ENCODE measurements at places on chromosomes 7 and 10.

DNA sequence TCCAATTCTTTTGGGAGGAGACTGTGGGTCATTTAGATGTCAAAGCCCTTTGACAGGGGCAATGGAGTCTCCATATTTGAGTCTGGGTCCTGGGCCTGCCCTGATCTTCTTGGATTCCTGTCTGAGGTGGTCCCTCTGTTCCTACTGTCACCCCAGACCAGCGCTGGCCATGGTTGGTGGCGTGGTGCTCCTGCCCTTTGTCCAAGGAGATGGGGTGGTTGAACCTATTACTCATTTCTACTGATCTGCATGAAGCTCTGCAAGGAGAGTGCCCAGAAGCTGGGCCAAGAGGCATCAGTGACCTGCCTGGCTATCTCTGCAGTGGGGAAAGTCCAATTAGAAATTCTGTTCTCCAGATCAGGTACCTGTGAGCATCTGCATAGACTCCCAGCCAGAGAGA, 355.6 kb upstream of the NUPR2 start:
- no peak for DNase-seq

DNA sequence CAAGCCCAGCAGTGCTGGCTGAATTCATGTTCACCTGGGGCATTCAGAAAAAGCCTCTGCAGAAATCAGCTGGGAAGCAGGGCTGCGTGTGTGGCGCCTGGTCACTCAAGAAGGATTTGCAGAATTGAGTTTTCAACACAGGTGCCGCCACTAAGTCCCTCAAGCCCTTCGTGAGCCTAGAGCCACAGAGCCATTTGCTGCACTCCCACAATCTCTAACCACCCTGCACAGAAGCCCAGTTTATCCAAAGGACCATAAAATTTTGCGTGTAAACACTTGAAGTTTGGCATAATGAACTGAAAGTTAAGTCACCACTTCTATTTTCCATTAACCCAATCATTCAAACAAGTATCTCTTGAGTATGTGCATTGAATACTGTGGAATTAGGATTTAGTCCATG, 136.2 kb downstream of the DIP2C start:
- DNase-seq: no peak

DNA sequence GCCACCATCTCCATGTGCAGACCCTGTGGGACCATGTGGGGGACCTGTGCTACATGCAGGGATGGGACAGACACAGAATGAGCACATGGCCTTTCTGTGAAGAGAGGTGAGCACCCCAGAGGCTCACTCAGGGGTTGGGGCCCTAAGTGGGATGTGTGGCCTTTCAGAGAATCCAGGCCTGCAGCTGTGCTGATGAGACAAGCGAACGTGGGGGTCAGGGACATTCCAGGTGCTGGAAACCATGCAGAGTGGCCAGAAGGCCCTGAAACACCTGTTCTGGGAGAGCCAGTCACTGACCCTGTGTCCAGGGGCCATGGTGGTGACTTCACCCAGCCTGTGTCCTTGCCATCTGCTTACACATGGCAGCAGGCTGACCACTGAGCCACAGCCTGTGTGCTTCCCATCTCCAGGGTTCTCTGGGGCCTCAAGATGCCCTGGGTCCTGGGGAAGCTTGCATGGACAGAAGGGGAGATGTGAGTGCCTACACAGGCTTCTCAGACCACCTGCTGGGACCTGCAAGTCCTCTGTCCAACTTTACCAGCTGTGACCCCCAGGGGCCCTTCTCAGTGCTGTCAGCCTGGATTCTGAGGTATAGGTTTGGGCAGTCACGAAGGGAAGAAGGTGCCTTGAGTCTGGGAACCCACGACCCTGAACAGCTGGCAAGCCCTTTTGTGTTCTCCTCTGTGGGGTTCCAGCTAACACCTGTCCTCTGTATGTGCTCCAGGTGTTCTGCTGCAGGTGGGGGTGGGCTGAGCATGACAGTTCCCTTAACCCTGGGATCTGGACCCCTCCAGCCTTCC, 17.6 kb downstream of the RAMP3 start:
- DNase-seq: no peak

- DNase-seq: no peak
Measured at GRCh38 chr7:124784879-124785818, 19.6 kb upstream of the GPR37 start.

DNA sequence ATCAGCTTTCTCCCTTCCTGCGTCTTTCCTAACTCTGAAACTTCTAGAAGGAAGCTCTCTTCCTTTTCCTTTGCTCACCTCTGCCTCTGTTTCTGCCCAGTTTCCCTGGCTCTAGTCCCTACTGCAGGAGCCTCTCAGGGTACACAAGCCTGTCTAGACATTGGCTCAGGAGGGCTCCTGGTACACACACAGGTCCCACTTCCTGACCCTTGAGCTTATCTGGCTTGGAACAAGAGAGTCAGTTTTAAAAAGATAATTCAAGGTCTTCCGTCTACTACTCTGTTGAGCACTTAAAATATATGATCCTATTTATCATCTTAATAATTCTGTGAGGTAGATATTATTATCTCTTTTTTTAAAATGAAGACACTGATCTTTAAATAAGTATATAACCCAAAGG, 140.7 kb downstream of the RTKN2 start:
- no peak for DNase-seq

DNA sequence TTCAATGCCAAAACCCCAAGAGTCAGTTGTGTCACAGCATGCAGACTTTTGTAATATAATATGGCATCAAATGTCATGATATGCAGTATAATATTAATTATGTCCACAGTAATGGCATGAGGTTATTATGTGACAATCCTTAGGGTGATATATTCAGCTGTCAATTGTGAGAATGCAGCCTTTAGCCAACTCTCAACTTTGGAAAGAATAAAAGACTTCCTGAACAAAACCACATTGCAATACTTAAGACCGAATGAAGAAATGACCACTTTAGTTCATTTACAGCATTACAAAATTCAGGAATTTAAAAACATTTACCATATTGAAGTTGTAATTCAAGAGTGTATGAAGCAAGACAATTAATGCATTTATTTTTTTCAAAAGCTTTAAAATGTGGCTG, 45.4 kb downstream of the CPVL start:
- DNase-seq: no peak

DNA sequence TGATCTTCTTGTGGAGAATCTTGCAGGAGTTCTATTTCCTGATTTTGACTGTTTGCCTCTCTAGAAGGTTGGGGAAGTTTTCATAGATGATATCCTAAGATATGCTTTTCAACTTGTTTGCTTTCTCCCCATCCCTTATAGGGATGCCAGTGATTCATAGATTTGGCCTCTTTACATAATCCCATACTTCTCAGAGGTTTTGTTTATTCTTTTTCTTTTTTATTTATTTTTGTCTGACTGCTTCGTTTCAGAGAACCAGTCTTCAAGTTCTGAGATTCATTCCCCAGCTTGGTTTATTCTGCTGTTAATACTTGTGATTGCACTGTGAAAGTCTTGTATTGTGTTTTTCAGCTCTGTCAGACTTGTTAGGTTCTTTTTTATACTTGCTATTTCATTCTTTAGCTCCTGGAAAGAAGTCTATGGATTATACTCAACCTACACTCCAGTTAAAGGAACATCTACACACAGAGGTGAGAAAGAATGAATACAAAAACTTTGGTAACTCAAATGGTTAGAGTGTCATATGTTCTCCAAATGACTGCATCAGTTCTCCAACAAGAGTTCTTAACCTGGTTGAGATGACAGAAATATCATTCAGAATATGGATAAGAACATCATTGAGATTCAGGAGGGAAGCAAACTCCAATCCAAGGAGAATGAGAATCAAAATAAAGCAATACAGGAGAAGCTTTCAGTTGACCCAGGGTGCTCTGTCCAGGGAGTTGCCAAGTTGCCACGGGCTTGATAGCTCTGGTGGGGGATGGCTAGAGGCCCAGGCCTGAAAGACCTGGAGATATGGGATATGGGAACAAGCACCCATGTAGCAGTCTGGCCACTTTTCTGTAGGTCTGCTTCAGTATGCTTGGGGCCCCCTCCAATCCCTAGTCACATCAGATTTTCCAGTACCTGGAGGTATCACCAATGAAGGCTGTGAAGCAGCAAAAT, 150.3 kb downstream of the AHR start:
- no peak for DNase-seq

GRCh38 chr7:88314061-88314491, 7.4 kb upstream of the STEAP4 start:
- no peak for DNase-seq

DNA sequence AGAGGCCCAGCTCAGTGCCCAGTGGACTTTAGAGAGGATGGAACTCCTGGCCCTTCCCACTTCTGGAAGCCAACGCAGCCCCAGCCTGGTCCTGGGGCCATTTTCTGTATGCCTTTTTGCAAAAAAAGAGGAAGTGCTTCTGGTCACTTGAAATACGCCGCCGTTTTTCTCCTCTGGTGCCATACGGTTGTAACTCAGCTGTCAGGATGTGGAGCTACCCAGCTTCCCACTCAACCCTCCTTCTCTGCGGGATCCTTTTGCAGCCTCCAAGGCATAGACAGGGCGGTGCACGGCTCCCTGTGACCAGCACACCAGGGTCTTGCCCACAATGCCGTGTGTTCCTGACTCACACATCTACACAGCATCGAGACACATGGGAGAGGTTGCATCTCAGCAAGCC, 369.6 kb downstream of the TCERG1L start:
- no peak for DNase-seq

DNA sequence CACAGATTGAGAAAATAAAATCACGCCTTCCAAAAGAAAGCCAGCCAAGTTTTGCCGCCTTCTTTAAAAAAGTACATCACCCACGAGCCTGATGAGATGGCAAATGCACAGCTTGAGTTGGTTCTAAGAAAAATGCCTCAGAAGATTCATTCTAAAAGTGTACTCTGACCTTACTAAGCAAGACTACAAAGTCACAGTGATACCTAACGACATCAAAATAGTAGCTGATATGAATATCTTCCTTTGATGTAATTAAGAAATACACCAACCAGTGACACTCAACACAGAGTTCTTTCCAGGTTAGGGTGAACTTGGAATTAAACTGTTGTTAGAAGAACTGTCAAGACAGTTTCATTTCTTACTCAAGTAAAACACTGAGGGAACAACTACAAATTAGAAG, 78.0 kb upstream of the AMPH start:
- no peak for DNase-seq

- no peak for DNase-seq
Measured at GRCh38 chr10:67107670-67108069, 181.8 kb downstream of the LRRTM3 start.

DNA sequence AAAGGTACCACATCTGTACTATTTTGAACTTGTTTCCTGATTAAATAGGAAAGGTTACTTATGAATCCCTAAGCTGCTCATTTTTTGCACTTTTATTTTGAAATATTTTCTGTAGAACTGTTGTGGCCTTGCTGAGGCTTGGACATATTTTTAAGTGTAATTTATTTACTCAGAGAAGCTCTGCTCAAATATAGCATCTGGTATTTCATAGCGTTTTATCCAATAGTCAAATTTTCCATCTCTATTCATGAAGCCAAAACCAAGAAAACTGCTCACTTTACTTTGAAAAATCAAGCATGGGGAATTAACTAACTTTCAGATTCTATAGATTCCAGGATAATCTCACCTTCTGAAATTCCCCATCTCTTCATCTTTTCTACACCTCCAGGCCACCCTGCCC, 6.6 kb upstream of the FAM3C start:
- no peak for DNase-seq

DNA sequence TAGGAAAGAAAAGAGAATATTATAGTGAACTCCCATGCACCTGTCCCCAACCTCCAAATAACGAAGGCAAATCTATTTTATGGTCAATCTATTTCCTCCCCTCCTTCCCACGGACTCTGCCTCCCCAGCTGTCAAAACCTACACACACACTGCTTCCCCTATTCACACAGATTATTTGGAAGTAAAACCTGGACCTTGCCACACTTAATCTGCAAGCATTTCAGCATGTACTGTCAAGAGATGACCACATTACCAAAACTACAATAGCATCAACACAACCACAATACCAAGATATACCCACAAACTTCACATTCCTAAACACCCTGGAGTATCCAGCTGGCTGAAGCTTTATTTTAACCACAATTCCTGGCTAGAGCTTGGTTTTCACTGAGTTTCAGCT, 27.8 kb upstream of the KCNK18 start:
- DNase-seq: no peak

GRCh38 chr10:17599089-17599488, 18.1 kb downstream of the HACD1 start:
- DNase-seq: no peak

- no peak for DNase-seq
Measured at GRCh38 chr7:125098377-125098970, 168.8 kb upstream of the POT1 start.

- no peak for DNase-seq
Measured at GRCh38 chr7:132077971-132078685, 498.1 kb downstream of the PLXNA4 start.

DNA sequence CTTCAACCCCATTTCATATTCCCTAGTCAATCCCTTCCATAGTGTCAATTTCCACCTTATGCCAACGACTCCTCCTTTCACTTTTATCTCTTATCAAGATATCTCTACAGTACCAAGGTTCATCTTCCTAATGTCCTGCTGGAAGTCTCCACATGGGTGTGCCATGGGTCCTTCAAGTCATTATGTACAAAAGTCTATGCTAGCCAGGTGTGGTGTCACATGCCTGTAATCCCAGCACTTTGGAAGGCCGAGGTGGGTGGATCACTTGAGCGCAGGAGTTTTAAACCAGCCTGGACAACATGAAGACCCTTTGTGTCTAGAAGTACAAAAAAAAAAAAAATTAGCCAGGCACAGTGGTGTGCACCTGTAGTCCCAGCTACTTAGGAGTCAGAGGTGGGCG, 47.6 kb downstream of the PRTFDC1 start:
- DNase-seq: no peak
